HT-29 (cell line): ENCODE measurements at places on chromosomes 3 and 15.
A peak's percentile ranks its signal among the peaks of the same experiment; 100 is the strongest.

DNA sequence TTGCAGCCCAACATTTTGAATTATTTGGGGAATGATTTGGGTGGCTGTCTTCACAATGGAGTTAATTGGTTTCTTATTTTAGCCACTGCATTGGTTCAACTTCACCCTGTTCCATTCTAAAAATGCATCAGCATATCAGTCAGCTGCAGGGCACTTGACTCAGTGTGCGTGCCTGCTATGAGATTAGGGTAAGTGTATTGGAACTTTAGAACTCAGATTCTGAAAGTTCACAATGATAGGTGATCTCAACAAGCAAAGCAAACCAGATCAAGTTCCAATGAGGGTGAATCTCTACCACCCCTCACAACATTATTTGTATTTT lies 265.0 kb downstream of the ZPLD1 start:
- no peak for DNase-seq

GRCh38 chr3:156681002-156681401 lies 6.6 kb downstream of the TIPARP start:
- DNase-seq = peak; percentile 98

DNA sequence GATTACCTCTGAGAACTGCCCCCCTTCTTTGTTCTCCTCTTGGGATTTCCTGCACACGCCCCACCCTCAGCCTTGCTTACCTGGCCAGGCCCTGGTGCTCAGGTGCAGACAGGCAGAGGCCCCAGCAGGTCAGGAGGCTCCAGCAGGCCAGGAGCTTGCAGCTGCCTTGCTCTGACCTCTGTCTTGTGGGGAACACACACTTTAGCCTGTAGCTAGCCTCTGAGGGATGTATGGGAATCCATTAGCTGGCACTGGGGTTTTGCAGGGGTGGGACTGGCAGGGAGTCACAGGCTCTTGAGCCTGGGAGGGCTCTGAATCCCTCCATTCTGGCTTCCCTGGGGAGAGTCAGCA lies 2.7 kb downstream of the SMAD6 start:
- DNase-seq = peak; percentile 56

DNA sequence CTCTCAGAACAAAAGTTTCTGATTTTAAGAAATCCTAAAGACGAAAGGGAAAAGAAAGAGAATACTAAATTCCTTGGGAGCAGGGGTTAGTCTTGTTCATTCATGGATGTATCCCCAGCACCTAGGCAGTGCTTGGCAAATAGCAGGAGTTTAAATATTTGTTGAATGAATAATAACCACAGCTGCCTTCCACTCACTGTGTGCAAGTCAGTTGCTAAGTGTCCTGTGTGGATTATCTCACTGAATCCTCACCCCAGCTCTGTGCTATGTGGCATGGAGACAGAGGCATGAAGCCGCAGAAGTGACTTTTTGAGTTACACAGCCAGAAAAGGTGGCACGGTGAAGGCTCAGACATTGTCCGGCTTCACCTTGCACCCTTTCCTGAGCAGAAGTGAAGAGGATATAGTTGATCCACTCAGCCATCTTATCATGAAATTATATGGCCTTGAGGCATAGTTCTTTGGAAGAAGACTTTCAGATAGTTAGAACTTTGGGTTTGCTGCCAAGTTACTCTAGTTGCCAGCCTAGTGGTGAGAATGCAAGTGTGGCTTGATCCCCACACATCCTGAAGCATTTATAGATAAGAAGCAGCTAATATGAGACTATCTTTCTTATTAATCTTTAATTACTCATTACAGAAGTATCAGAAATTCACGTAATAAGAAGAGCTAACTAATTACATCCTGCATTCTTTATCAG lies 355.5 kb downstream of the LRTM1 start:
- DNase-seq = no peak

DNA sequence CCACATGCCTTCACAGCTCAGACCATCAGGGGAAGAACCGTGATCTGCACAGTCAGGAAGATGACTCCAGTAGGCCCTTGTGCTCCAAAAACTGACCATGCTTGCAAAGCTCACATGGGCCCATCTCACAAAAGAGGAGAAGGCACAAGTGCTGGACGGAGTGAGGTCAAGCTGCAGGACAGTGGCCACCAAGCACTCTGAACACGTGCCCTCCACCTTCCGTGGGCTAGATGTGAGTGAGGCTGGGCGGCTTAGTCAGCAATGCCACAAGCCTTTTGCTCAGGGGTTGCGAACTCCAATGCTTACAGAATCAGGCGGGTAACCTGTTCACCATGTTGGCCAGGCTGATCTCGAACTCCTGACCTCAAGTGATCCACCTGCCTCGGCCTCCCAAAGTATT lies 70.9 kb downstream of the SCN5A start:
- DNase-seq = no peak

DNA sequence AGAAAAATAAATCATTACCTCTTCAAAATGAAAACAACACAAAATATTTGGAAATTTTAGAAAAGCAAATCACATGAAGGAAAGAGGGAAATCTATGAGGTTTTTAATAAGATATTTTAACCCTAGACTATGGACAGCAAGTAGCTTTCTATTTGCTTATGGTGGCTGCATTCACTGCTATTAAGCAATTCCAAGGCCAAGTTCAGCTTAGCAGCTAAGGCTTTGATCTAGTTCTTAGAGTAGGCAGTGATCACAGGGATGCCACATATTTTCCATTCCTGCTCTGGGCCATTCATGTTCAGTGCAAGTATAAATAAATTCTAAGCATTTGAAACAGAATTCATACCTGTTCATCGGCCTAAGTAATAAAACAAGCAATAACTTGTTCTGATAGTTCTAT lies 235.3 kb downstream of the CDIN1 start:
- DNase-seq = peak; percentile 75

DNA sequence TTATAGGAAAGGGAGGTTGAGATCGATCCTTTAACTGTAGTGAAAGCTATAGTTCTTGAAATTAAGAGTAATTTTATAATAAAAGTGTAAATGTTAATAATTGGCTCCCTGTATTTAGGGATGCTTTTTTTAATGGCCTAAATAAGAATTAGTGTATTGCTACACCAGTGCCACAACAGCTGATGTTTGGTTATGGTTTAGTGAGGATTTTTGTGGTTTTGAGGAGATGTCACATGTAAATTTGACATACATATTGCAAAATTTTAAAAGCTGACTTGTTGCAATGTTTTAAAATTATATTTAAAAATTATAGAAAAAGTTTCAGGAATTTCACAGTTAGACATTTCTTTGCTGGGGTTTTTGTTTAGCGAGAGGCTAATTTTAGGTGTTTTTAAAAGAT lies 3.9 kb downstream of the TSC22D2 start:
- no peak for DNase-seq

GRCh38 chr15:29451201-29451781 lies 181.7 kb upstream of the NSMCE3 start:
- DNase-seq = peak; percentile 37

DNA sequence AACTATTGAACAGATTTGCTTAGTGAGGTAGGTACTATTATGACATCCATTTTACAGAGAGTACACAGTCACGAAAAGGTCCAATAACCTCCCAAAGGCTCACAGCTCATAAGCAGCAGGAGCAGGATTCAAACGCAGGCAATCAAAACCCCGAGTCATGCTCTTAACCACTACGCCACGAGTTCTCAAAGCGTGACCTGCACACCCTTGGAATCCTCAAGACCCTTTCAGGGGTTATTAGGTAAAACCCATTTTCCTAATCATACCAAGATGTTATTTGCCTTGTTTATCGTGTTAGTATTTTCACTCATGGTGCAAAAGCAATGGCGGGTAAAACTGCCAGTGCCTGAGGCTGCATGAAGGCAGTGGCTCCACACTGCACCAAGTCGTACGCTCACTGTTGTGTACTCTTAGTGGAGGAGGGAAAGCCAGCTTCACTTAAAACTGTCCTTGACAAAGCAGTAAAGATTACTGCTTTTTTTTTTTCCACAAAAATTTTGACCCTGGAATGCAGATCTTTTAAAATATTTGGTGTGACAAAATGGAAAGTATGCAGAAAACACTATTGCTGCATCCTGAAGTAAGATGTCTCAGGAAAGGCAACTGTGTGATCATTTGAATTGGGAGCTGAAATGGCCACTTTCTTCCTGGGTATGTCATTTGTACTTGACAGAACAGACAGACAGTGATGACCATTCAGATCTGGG lies 96.1 kb downstream of the IGF2BP2 start:
- DNase-seq = no peak

- DNase-seq = no peak
These were observed 13.1 kb downstream of the TNK2 start for GRCh38 chr3:195895078-195895860.

DNA sequence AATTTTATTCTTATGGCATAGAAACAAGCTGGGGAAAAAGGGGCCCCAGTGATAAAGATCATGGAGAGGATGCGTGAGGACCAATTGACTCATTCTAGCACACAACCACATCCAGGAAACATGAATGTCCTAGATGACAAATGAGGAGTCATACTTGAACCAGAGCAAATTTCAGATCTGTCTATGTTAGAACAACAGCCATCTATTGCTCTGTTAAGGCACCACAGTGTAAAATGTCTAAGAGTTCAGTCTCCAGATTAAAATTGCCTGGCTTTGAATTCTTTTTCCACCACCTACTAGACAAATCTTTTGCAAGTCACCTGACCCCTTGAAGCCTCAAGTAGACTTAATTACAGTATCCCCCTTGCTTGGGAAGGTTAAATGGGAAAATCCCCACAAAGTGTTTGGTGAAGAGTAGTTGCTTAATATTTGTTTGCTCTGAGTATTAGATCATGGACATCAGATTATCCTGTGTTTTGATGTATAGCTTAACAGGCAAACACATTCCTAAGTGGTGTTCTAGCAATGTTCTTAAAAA lies 258.7 kb upstream of the TGFBR2 start:
- no peak for DNase-seq

GRCh38 chr15:100332231-100332630 lies 9.5 kb downstream of the ADAMTS17 start:
- DNase-seq = no peak

DNA sequence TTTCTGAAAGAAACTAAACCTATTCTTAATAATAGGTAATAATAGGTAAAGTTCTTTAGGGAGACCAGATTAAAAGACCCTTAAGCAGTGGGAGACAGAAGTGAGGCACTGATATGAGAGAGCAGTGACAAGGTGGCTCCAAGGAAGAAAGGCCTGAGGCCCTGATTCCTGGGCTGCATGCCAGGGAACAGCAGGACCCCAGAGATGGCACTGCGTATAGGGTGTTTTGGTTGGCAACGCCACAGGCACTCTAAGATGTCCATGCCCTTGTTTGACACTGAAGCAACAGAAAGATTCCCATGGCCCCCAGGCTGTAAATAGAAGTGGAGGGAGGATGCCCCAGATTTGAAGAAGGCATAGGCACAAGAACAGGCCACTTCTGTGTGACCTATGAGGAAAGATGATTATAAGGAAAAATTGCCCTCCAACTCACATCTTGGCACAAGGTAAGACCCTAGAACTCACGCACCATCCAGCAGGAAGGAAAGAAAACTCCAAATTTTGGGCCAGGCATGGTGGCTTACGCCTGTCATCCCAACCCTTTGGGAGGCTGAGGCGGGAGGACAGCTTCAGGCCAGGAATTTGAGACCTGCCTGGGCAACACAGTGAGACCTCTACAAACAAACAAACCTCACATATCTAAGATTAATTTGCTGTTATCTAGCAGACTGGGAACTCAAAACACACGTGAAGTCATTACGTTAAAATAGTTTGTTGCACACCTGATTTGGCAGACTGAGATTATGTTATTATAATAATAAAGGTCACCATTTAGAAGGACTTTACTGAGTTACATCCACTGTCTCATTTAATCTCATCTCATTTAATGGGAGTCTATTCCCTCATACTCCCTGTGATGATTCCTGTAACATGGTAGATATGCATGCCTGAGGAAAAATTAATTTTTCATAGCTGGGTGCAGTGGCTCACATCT lies 10.5 kb upstream of the BLM start:
- no peak for DNase-seq

- DNase-seq = no peak
These were observed 102.0 kb downstream of the SNRPN start for GRCh38 chr15:25056484-25057425.

DNA sequence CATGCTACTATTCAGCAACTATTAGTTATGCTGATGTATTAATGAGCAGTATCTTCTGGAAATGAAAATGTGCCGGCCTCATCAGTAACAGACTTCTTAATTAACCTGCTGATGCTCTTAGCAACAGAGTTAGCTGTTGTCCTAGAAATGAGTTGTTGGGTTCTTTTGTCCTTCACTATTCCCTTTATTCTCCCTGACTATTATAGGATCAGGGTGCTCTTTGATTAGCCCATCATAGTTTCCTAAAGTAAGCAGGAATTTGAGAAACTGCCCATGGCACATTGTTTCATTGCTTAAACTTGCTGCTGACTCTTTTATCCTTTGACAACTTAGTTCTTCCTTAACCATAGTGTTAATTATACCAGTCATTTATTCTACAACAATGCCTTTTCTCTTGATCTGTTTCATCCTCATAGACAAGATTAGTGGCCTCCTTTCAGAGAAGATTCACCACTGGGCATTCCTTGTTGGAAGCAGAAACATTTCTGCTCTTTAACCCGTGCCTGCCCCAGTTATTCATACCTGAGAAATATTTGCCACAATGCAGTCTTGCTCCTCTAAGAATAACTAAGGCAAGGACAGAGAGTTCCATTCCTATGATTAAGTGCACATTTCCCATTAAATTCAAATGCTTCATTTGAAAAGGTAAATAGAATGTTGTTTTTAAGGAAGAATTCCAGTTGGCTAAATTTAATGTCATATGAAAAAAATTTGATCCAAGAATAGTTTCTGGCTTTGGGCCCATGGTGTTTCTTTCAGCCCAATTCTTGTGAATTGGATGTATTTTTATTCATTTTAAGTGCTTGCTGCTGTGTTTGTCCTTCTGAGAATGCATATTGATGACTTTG lies 573.3 kb upstream of the TBL1XR1 start:
- no peak for DNase-seq

DNA sequence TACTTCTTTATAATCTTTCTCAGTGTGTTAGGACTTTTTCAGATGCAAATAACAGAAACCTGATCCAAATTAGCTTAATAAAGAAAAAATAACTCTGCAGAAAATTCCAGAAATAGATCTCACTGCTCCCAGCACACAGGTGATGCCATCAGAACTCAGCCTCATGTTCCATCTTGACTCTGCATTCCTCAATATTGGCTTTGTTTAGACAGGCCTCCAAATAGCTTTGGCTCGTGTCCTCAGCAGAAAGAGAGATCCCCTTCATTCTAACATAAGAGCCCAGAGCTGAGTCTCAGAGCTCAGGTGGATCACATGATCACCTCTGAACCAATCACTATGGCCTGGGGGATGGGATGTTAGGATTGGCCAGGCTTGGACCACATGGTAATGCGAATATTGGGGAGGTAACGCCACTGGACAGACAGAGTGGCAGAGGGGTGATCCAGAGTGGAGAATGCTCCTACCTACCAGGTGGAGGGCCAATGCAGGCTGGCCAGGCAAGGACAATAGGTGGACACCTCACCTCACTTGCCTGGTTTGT lies 46.6 kb upstream of the TBC1D21 start:
- no peak for DNase-seq

GRCh38 chr3:123421353-123422174 lies 27.3 kb downstream of the ADCY5 start:
- no peak for DNase-seq
